Activated naive CD8-positive, alpha-beta T cell treated with anti-CD3 and anti-CD28 coated beads for 36 hours (primary cell): ENCODE measurements at places on chromosomes 3 and 15. TPM values are rescaled to one million over a fixed set of nuclear protein-coding genes. Genes with fewer than 3 reads are reported as not detected.

The FMN1 gene
- 0.14 TPM for total RNA-seq

The CPNE9 gene
- total RNA-seq = not detected

The KLHL6 gene
- 26.8 TPM for total RNA-seq

The CCR3 gene
- total RNA-seq = not detected

The EBLN2 gene
- total RNA-seq = 3.6 TPM

The TM6SF1 gene
- total RNA-seq = 1.6 TPM

The MESP2 gene
- total RNA-seq = not detected

The BFSP2 gene
- total RNA-seq = not detected

The SAMD7 gene
- total RNA-seq = not detected

The TUSC2 gene
- 26.8 TPM for total RNA-seq

The LRTM1 gene
- not detected for total RNA-seq

The CPLX3 gene
- not detected for total RNA-seq

The ALPK3 gene
- 0.04 TPM for total RNA-seq

The SLC30A4 gene
- total RNA-seq = 1.9 TPM

The NR1I2 gene
- 1.4 TPM for total RNA-seq
